ENCODE measurements at places on chromosomes 11 and 22.

DNA sequence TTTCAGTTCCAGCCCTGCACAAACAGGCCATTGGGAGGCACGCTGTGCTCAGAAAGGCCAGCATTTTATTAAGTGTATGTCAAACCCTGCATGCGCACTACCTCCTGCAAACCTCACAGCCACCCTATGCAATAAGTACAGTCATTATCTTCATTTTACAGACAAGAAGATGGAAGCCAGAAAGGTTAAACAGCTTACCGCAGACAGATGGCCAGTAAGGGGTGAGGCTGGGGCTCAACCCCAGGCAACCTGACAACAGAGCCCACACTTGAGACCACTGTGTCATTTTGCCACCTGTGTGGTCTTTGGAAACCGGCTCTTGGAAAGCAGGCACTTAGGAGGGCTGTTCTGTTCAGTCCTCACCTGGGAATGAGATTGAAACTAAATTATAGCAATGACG is 142.3 kb downstream of the NXPE2 start:
- DNase-seq, result no peak

GRCh38 chr11:69467196-69467595 is 14.3 kb upstream of the LINC01488 start:
- no peak for DNase-seq

GRCh38 chr22:45306139-45306538 is 3.6 kb upstream of the FAM118A start:
- DNase-seq, result no peak

DNA sequence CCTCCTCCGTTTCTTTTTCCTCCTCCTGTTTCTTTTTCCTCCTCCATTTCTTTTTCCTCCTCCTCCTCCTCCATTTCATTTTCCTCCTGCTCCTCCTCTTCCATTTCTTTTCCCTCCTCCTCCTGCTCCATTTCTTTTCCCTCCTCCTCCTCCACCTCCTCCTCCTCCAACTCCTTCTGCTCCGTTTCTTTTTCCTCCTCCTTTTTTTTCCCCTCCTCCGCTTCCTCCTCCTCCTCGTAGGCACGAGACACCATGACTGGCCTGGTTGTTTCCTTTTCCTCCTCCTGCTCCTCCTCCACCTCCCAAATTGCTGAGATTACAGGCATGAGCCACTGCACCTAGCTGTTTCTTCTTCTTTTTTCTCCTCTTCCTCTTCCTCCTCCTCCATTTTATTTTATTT is 25.6 kb upstream of the DRICH1 start:
- no peak for DNase-seq

GRCh38 chr11:115126515-115127208 is 377.6 kb downstream of the CADM1 start:
- DNase-seq, result no peak

- no peak for DNase-seq
Observed at GRCh38 chr11:25211635-25212254, 714.9 kb downstream of the LUZP2 start.

- peak; percentile 55 for DNase-seq
Observed at GRCh38 chr22:46737105-46737975, 712 bp downstream of the CERK start.

DNA sequence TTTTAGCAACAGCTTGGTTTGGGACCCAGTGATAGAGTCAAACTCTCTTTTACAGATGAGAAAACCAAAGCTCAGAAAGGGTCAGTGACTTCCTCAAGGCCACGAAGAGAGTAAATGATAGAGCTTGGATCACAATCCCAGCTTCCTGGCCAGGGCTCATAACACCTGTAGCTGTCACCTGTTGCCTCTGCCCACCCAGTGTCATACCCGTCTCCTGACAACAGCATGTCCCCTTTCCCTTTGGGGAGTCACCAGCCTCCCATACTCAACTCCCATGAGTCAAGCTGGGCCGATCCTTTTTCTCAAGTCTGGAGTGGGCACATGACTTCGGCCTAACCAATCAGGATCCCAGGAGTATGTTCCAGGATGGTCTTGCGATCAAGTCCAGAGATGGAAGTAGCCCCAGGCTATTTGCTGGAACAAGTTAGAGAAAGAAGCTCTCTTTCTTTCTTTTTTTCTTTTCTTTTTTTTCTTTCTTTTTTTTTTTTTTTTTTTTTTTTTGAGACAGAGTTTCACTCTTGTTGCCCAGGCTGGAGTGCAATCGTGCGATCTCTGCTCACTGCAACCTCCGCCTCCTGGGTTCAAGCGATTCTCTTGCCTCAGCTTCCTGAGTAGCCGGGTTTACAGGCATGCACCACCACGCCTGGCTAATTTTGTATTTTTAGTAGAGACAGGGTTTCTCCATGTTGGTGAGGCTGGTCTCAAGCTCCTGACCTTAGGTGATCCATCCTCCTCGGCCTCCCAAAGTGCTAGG is 27.8 kb upstream of the MYH9 start:
- no peak for DNase-seq

DNA sequence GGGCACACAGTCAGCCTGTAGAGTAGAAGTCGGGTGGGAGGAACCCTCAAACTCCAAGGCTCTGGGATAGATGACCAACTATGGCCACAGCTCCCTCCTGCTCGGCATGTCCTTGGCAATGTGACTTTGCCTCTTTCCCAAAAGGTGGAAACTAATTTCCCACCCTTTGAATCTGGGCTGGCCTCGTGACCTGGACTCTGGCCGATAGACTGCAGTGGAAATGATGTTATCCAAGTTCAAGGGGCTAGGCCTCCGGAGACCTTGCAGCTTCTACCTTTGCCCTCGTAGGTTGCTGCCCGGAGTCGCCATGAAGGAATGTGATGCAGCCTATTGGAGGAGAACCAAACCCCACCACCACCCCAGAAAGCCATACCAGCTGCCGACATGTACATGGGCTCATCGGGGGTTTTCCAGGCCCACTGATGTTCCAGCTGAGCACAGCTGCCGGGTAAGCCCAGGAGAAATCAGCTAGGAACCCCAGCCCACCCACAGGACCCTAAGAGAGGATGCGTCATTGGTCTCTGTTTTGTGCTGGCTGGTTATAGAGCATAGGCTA is 30.4 kb downstream of the KCNJ4 start:
- no peak for DNase-seq

DNA sequence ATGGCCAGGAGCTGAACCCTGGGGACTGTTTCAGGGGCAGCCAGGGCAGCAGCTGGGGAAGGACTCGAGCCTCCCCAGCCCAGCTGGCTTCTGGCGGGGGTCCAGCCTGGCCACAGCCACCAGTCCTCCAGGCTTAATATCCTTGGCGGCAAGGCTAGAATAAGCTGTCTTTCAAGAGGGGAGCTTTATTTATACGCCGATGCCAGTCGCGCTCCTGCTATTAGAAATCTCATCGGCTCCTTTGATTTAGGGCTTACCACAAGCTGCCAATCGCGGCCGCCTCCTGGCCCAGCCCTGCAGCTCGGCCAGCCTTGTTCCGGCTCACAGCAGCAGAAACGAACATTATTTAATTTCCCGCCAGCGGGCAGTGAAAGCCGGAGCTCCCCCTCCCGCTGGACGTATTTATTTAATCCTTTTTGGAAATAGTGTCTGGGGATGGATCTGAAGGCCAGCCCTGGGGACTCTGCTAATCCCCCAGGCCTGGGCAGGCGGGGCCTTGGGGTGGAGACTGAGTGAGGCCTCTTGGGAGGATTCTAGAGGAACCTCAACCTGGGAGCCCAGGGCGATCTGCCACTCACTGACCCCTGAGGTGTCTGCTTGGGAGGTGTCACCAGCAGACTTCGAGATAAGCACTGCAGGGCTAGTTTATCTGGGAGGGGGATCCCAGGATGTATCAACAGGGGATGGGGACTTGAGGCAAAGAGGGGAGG is 363.1 kb downstream of the MN1 start:
- DNase-seq, result no peak

DNA sequence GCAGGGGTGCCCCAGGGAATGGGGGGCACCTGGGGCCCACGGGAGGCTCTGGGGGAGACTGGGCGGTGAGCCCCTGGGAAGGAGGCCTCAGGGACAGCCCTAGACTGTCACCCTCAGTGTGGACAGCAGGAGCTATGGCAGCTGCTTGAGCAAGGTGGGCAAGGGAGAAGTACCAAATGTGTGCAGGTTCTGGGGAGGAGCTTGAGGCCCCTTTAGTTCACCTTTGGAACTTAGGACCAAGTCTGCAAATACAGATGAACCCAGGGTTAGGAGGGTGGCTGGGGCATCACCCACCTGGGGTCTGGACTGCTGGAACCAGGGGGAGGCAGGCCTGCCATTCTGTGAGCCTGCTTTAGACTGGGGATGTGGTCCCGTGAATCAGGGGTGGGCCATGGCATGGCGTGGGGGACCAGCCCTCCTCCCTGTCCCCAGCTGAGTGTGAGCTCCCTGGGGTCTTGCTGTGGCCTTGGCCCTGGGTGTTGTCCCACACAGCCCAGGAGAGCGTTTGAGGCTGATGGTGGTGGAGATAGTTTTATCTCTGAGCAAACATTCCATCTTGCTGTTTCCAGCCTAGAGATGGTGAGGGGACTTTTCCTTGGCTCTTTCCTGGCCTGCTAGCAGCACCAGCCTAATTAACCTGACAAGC is 122.3 kb downstream of the KCNQ1 start:
- DNase-seq, result no peak

GRCh38 chr11:134941326-134941725 is 529.3 kb upstream of the B3GAT1 start:
- no peak for DNase-seq

GRCh38 chr11:22785251-22785650 is 44.4 kb downstream of the SVIP start:
- no peak for DNase-seq

- no peak for DNase-seq
Observed at GRCh38 chr22:35538801-35539321, 1.8 kb upstream of the RASD2 start.

GRCh38 chr22:45911601-45912271 is 65.2 kb downstream of the WNT7B start:
- no peak for DNase-seq

DNA sequence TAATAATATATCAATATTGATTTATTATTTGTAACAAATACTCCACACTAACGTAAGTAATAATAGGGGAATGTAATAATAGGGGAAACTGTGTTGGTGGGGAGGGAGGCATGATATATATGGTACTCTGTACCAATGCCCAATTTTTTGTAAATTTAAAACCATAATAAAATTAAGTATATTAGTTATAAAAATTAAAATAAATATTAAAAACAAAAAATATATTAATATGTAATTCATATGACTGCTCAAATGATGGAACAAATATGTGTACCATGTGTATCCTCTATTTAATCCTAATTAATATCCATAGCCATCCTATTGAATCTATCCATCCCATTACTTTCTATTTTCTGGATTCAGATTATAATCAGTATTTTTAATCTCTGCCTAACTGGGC is 578.0 kb downstream of the KCNA4 start:
- no peak for DNase-seq

- DNase-seq, result no peak
Observed at GRCh38 chr11:11513422-11513821, 108.4 kb downstream of the GALNT18 start.

DNA sequence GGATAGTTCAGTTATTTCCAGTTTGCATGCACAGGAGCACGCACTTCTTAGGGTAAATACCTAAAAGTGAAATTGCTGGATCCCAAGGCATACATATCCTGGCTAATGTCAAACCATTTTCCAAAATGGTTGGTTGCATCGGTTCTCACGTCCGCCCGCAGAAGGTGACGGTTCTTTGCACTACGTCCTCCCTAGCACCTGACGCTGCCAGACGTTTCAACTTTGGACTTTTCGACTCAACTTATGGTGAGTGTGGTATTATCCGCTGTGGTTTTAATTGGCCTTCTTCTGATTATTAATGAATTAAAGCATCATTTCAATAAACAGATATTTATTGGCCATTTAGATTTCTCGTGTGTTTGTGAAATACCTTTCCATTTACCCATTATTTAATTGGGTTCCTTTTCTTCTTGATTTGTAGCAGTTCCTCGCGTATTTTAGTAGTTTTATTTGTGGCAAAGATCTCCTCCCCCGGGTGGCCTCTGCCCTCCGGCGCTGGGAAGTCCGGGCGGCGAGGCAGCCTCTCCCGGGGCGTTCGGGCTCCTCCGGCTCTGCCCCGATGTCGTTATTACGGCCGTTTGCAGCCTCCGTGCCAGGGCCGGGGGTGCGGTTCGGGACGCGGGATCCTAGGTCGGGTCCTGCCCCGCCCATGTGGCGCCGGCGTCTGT is at the start of gene JHY:
Gene JHY (plus strand): TSS at position 571 of the 668 bp plus-strand sequence. CDS start 3,091 bp downstream, outside the sequence.
- no peak for DNase-seq

GRCh38 chr11:126186025-126186698 is 25.3 kb downstream of the RPUSD4 start:
- DNase-seq, result no peak

DNA sequence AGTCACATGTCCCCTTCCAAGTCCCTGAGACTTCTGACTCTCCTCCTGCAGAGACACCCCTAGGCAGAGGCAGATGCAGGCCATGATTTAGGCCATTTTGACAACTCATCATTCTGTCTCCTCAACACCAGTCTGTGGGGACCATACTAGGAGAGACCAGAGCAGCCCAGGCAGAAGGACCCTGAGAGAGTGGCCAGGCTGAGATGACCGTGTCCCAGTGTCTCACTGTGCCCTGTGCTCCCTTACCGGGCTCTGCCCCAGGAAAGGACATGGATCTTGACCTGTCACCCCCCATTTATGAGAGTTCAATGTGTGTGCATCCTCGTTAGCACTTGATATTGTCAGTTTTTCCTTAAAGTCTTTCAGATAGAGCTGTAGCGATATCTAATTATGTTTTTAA is 52.4 kb upstream of the IGLL5 start:
- no peak for DNase-seq

DNA sequence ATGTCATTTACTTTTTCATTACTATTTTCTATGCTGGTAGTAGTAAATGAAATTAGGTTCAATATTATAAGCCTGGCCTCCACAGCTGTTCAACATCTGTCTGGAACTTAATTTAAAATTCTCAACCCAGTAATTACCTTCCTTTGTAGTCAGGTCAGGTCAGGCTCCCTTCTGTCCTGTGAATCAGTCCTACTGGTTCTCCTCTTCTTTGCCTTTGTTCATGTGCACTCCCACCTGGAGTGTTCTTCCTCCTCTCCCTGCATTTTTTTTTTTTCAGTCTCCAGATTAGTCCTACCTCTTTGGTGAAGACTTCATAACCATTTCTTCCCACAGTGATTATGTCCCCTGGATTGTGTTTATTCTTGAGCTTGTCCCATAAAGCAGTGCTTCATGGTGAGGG is 67.9 kb downstream of the DKK3 start:
- DNase-seq, result no peak

GRCh38 chr11:119752345-119752871 is 23.4 kb upstream of the NECTIN1 start:
- no peak for DNase-seq

GRCh38 chr11:78187366-78188285 is 800 bp downstream of the KCTD21 start:
- DNase-seq, result peak; percentile 89

GRCh38 chr11:65814986-65815565 is 18.7 kb upstream of the SNX32 start:
- DNase-seq, result no peak

- DNase-seq, result no peak
Observed at GRCh38 chr11:60129853-60130252, 41.4 kb downstream of the MS4A2 start.

DNA sequence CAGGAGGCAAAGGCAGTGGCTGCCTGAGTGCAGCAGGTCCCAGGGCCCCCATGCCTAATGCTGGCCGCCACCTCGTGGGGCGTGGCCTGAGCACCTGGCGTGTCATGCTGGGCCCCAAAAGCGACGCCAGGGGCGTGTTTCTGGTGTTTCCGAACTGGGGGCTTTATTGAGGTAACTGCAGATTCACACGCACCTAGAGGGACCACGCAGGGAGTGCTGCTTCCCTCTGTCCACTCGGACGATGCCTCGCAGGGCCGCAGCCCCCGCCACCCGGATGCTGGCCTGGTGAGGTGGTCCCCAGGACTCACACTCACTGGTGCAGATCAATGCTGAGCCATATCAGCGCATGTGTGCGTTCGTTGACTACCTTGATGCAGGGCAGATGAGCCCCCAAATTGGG is 736.2 kb downstream of the BRD1 start:
- no peak for DNase-seq

- no peak for DNase-seq
Observed at GRCh38 chr11:4763096-4763495, 6.6 kb downstream of the OR51F1 start.

Data from bone marrow (tissue), 2 donors.